Stimulated activated CD4-positive, alpha-beta T cell treated with anti-CD3 and anti-CD28 coated beads, Interleukin-1b, Interleukin-23, amount 100 ng/mL, for 1 hour (primary cell): ENCODE measurements at places on chromosomes 7 and 10.

DNA sequence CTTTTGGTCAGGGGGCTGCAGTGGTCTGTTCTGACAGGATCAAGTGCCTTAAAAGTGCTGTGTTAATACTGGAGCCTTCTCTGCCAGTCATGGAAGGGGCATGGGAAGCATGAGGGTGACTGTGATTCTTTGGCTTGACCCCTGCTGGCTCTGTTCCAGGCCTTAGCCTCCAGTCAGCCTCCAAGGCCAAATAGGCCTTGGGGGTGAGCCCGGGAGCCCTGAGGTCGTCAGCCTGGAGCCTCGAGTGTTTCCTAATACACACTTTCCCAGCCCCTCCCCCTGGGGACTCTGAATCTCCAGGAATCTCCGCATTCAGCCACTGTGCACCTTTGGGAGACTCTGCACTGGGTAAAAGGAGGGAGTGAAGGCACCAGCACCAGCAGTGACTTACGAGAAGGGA lies 10.0 kb downstream of the HKDC1 start:
- no peak for DNase-seq

- DNase-seq, result no peak
These were observed 22.8 kb upstream of the ADAMTS14 start for GRCh38 chr10:70649526-70649925.

DNA sequence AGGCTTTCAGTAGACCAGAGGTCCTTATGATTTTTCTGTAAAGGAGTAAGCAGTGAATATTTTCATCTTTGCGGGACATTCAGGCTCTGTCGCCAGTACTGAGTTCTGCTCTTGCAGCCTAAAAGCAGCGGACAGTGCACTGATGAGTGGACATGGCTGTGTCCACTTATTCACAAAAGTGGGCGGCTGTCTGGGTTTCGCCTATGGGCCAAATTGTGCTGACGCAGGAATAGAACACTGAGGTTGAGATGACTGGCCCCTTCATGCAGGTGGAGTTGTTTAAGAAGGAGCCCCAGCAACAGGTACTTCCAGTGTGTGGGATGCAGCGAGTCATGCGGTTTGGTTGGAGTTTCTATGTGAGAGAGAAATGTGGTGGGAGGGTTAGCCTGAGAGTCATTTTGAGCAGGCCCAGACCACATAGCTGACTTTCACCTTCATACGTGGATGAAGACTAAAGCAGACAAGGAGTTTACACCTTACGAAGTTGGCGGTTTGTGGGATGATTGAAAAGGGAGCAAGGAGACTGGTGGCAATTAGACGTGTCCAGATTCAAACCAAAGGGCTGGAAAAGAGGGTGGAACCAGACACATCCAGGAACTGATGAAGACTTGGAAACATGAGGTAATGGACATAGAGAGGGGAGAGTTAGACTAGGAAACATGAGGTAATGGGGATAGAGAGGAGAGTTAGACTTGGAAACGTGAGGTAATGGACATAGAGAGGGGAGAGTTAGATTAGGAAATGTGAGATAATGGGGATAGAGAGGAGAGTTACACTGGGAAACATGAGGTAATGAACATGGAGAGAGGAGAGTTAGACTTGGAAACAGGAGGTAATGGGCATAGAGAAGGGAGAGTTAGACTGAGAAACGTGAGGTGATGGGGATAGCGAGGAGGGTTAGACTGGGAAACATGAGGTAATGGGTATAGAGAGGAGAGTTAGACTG lies 38.2 kb downstream of the WDR37 start:
- DNase-seq, result peak; percentile 20

GRCh38 chr7:4025210-4025609 lies 656.9 kb upstream of the FOXK1 start:
- DNase-seq, result no peak

- DNase-seq, result no peak
These were observed 12.5 kb downstream of the STAG3 start for GRCh38 chr7:100190048-100190711.

DNA sequence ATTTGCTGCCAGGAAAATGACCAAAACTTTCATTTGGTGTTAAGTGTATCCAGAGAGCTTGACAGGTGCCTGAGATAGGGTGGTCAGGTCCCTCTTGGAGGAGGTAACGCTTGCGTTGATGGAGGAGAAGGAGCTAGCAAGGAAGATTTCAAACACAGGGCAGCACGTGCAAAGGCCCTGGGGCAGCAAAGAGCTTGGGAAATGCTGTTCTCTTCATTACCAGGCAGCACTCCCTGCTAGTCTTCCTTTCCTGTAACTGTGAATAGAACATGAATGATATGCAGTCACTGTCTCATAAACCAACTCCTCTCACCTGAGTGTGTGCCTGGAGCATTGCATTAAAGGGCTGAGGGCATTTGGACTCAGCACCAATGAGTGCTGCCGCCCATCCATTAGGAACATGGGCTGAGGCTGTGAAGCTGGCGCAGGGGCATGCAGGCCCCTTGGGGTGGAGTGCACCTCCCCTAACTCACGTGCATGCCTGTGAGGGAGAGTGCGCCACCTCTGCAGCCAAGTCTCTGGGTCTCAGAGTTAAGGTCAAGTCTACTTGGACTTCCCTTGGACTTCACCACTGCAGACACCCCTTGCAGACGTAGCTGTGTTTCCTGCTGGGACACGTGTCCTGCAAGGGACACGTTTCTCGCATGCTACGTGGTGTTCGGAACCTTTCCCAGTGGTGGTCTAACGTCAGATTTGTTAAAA lies 136.8 kb downstream of the PAXIP1 start:
- DNase-seq, result no peak

- no peak for DNase-seq
These were observed 10.9 kb upstream of the FAM180A start for GRCh38 chr7:135759532-135759931.

DNA sequence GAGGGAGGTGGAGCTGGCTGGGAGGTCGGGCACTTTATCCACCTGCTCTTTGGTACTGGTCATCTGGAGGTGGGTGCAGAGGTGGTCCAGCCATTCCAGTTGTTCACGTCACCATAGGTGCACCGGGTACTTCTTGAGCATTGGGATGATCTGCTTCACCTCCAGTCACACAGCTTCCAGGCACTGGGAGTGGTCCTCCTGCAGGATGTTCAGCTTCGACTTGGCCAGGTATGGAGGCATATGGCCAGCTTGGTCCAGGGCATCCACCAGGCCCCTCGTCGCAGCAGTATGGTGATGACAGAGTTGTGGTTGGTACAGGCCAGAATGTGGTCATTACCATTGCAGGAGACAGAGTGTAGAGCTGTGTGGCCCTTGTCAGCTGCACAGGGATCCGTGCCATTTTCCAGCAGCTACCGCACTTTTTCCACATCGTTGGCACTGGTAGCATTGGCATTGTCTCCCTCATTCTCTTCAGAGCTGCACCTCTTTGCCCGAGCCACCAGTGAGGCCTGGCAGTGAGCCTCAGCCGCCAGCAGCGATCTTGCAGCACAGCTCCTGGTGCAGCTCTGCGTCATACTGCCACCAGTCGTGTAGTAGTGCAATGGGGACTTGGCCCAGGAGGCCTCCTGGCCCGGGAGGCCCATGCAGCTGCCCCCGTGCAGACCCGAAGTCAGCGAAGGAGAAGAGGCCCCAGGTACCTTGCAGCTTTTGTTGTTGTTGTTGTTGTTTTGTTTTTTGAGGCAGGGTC lies 150.9 kb downstream of the ZNF22 start:
- no peak for DNase-seq

- DNase-seq, result no peak
These were observed 8.0 kb upstream of the BEND7 start for GRCh38 chr10:13536674-13537366.

DNA sequence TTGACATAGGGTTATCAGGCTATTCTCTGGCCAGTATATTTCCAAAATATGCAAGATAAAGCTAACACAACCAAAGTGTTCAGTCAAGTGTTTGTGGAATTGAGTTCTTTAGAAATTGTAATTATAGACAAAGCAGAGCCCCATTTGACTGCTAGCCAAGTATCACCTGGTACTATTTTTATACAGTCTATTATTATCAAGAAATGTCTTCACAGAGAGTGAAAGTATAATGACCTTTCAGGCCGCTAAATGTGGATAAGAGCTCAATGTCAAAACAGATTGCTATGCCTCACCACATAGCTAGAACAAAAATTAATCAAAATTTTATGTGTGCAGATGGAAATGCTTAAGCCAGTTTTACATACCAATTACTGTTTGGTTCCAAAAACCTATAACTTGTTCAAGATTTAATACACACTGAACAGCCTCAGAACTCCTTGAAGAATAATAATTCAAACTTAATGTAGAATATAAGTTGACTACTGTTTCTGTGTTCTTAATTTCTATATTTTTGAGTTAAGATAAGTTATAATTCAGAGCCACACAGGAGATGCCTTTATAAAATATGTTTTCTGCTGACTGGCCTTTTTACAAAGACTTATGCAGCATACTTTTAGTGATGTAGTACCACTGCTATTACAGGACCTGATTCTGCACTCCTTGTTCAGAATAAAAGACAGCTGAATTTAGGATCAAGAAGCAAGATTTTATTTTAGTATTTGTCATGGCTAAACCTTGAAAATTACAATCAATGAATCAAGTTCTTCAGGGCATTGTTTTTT lies 31.0 kb downstream of the PRPS1L1 start:
- no peak for DNase-seq

- no peak for DNase-seq
These were observed 18.0 kb downstream of the ECHDC3 start for GRCh38 chr10:11760151-11760550.
